NCI-H187 (cell line): ENCODE measurements at places on chromosomes 11 and 22.

GRCh38 chr22:30867746-30868662, 100.6 kb downstream of the MORC2 start:
- DNase-seq: no peak

DNA sequence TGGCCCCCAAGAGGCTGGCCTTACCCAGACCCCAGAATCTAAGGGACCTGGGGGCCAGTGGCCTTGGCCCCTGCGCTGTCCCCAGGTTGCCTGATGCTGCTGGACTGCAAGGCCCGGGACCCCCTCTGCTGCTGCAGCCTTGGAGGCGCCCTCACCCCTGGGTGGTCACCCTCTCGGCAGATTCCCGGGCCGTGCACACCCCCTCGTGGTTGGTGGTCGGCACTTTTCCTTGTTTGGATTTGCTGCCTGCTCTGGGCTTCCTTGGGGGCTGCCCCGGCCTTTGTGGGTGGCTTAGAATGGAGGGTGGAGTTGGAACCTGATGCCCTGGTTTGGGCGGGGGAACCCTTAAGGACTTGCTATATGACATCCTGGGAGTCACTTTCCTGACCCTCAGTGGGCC, 5.3 kb downstream of the RIN1 start:
- DNase-seq: no peak

- DNase-seq: no peak
Observed at GRCh38 chr11:86720546-86720945, 48.1 kb upstream of the ME3 start.

- DNase-seq: no peak
Observed at GRCh38 chr22:43570531-43571165, 158.8 kb downstream of the MPPED1 start.

DNA sequence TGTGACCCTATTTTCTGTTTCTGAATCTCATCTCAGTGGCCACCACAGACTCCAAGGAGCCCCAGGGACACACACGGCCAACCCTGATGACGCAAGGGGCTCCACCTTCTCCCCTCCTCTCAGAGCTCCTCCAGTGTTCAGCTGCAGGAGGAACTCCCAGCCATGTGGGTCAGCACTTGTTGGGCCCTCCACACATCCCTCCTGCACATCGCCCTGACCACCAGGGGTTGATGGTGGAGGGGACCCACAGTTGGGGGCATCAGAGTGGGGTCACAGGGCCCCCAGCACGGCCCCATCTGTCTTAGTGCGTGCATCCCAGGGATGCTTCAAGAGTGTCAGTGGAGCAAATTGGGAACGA, 499.6 kb downstream of the BRD1 start:
- no peak for DNase-seq
